ENCODE measurements at places on chromosomes 13 and 19.

DNA sequence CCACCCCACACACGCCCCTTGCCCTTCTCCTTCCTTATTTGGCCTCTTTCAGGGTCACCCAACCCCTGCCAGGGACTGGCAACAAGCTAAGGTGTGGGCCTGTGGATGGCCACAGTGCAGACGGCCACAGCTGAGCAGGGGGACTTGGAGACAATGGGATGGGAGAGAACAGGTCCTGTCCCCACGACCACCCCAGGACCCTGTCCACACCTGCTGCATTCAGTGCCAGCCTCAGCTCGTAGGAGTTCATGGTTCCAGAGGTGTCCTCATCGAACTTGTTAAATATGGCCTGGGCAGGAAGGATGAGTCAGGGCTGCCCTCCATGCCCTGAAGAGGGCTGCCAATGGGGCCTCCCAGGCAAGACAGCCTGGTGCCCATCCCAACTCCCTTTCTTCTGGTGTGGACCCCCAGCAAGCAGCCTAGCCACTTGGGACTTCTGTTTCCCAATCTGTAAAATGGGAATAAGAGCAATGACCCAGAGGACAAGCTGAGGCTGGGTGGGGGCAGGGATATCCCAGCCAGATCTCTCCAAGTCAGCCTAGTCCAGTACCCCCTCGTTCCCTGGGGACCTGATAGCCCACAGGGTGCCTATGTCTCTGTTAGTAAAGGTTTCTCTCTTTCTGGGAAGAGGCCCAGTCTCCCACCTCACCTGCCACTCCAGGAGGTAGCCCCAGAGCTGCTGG lies 10.6 kb downstream of the CAPN12 start:
- no peak overlapping the region for H3K4me3 ChIP-seq
- peaks cover 8% of the 10 kb centered on the region for H3K4me1 ChIP-seq
- no peak for DNase-seq
- no peaks in the 10 kb centered on the region for H3K36me3 ChIP-seq

GRCh38 chr13:28744656-28745055 lies 25.9 kb upstream of the SLC46A3 start:
- DNase-seq, result no peak
- no peaks in the 10 kb centered on the region for H3K36me3 ChIP-seq
- H3K27me3 ChIP-seq, result no peaks in the 10 kb centered on the region
- H3K4me3 ChIP-seq, result no peak overlapping the region
- H3K27ac ChIP-seq, result no peak overlapping the region

- no peaks in the 10 kb centered on the region for H3K36me3 ChIP-seq
- H3K27me3 ChIP-seq, result no peaks in the 10 kb centered on the region
- H3K4me1 ChIP-seq, result no peaks in the 10 kb centered on the region
- H3K4me3 ChIP-seq, result no peak overlapping the region
- peak; percentile 34 for DNase-seq
These were observed 67.3 kb downstream of the ATP11A start for GRCh38 chr13:112756967-112757758.

GRCh38 chr19:54373781-54374631 lies 9.3 kb upstream of the LAIR1 start:
- H3K27me3 ChIP-seq, result no peaks in the 10 kb centered on the region
- no peak for DNase-seq
- no peaks in the 10 kb centered on the region for H3K36me3 ChIP-seq
- H3K27ac ChIP-seq, result no peak overlapping the region
- no peak overlapping the region for H3K4me3 ChIP-seq
- no peaks in the 10 kb centered on the region for H3K4me1 ChIP-seq

DNA sequence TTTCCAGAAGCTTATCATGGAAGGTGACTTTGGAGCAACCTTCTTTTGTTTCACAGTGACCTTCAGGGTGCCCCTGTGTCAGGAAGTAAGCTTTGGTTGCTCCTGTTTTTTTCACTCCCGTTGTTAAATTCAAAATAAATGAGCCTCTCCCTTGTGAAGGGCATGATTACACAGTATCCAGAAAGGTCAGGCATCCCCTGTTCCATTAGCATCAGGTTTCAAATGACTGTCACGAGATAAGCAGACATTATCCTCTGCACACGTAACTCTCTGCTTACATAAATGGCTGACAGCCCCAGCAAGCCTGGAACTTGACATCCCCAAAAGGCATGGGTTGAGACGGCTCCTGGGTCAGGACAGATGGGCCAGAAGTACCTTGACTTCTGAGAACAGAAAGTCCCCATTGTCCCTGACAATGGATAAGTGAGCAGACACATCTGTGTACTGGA lies 52.0 kb downstream of the RAB20 start:
- no peak overlapping the region for H3K27ac ChIP-seq
- peaks cover 18% of the 10 kb centered on the region for H3K4me1 ChIP-seq
- DNase-seq, result no peak

GRCh38 chr19:39407660-39408391 lies 1.2 kb downstream of the ZFP36 start:
- peaks cover 28% of the 10 kb centered on the region for H3K4me1 ChIP-seq
- peaks cover 17% of the 10 kb centered on the region for H3K36me3 ChIP-seq
- peak; percentile 51 for DNase-seq
- H3K4me3 ChIP-seq, result peak overlapping the region; percentile 97
- H3K27ac ChIP-seq, result peak overlapping the region; percentile 96

- peak overlapping the region; percentile 9 for H3K27ac ChIP-seq
- DNase-seq, result no peak
- H3K27me3 ChIP-seq, result no peaks in the 10 kb centered on the region
- peaks cover 19% of the 10 kb centered on the region for H3K4me1 ChIP-seq
- H3K4me3 ChIP-seq, result no peak overlapping the region
- no peaks in the 10 kb centered on the region for H3K36me3 ChIP-seq
These were observed 21.7 kb upstream of the FBXL3 start for GRCh38 chr13:77048681-77049080.

DNA sequence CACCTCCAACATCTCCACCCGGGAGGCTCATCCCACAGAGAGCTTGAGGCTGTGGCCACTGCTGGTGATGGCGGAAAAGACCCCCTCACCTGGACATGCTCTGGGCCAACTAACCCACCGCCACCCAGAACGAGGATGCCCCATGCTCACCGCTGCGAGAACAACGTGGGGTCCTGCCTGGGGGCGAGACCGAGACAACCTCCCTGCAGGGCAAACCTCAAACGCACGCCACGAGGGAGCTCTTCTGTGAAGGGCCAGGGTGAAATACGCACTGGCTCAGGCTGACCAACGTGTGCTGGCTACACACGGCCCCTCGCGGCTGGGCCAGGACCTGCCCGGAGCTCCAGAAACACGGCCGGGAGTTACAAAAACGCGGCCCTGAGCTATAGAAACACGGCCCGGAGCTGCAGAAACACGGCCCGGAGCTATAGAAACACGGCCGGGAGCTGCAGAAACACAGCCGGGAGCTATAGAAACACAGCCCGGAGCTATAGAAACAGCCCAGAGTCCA lies 19.0 kb upstream of the PLPP2 start:
- peak overlapping the region; percentile 57 for H3K4me3 ChIP-seq
- no peaks in the 10 kb centered on the region for H3K4me1 ChIP-seq
- peaks cover 71% of the 10 kb centered on the region for H3K36me3 ChIP-seq
- H3K27me3 ChIP-seq, result no peaks in the 10 kb centered on the region
- H3K27ac ChIP-seq, result no peak overlapping the region

DNA sequence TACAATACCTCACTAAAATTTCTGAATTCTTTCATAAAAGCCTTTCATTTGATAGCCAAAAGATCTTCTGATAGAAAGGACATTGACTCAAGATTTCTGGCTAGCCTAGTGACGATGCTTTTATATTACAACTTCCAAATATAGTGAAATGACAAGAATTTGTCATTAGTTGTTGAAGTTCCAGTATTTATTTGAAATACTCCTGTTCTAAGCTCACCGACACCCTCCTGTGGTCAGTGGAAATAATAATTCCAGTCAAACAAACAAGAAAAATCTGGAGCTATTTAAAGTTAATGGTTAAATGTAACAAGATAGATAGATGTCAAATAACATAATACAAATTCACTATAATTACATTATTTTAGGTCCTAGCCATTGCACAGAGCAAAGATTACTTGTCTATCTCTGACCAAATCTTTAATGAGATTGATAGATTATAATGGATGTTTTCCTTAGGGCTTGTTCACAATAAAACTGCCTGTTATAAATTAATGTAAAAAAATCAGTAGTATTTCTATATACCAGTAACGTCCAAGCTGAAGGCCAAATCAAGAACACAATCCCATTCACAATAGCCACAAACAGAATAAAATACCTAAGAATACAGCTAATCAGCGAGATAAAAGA lies 195.5 kb downstream of the RGCC start:
- no peak overlapping the region for H3K4me3 ChIP-seq
- H3K27me3 ChIP-seq, result no peaks in the 10 kb centered on the region
- DNase-seq, result no peak
- no peak overlapping the region for H3K27ac ChIP-seq
- no peaks in the 10 kb centered on the region for H3K36me3 ChIP-seq

GRCh38 chr19:51751655-51752054 lies at the start of gene FPR1:
FPR1 (minus strand) TSS chr19:51751878; CDS start chr19:51746994, 4,884 bp downstream.
- H3K27me3 ChIP-seq, result no peaks in the 10 kb centered on the region
- no peak for DNase-seq
- H3K27ac ChIP-seq, result no peak within 1 kb of the TSS

- H3K4me1 ChIP-seq, result no peaks in the 10 kb centered on the region
- no peak overlapping the region for H3K27ac ChIP-seq
- peak overlapping the region; percentile 69 for H3K4me3 ChIP-seq
- DNase-seq, result no peak
- peaks cover 26% of the 10 kb centered on the region for H3K27me3 ChIP-seq
These were observed 1.4 kb downstream of the FBXO27 start for GRCh38 chr19:39030854-39031367.

GRCh38 chr13:36131931-36132297 lies 732 bp upstream of the DCLK1 start:
- H3K27me3 ChIP-seq, result peaks cover 5% of the 10 kb centered on the region
- peak overlapping the region; percentile 60 for H3K4me3 ChIP-seq
- peak; percentile 87 for DNase-seq
- no peaks in the 10 kb centered on the region for H3K4me1 ChIP-seq
- H3K27ac ChIP-seq, result no peak overlapping the region

DNA sequence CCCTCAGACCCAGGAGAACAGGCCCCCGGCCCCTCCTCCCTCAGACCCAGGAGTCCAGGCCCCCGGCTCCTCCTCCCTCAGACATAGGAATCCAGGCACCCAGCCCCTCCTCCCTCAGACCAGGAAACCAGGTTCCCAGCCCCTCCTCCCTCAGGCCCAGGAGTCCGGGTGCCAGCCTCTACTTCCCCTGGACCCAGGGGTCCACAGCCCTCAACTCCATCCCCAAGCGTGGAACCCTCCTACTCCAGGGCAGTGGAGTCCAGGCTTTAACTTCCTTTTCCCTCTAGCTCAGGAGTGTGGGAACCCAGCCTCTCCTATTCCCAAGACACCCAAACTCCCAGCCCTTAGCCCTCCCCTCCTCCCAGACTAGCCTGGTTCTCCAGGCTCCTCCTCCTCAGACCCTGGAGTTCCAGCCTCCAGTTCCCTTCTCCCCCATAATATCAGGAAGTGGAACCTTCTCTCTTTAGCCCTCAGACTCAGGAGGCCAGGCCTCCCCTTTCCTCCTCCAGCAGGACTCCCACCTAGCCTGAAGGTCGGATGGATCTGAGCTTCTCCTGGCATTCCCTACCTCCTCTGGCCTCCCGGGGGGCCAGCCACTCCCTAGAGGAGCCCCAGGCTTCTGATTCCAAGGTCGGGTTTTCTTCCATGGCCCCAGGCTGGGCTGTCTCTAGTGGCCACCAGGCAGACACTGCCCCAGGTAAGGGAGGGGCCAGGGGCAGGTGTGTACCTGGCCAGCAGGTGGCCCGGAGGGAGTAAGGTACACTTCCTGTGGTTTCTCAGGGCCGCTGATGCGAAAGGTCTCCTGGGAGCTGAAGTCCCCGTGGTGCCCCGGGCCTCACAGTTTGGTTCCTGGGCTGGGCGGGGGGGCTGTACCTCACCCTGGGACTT lies at the start of gene TMC4:
TMC4 (minus strand) TSS at position 690 of the 888 bp plus-strand sequence; CDS start at position 647, 43 bp downstream.
- H3K4me3 ChIP-seq, result peak within 1 kb of the TSS; percentile 29
- H3K4me1 ChIP-seq, result no peaks in the 10 kb centered on the region
- H3K27ac ChIP-seq, result no peak within 1 kb of the TSS
- no peaks in the 10 kb centered on the region for H3K36me3 ChIP-seq

GRCh38 chr19:41206926-41207750 lies 11.9 kb upstream of the AXL start:
- H3K4me1 ChIP-seq, result no peaks in the 10 kb centered on the region
- H3K4me3 ChIP-seq, result peak overlapping the region; percentile 11
- DNase-seq, result peak; percentile 83
- no peaks in the 10 kb centered on the region for H3K36me3 ChIP-seq
- peak overlapping the region; percentile 23 for H3K27ac ChIP-seq

GRCh38 chr19:5093948-5094718 lies 125.2 kb downstream of the KDM4B start:
- H3K4me3 ChIP-seq, result no peak overlapping the region
- H3K36me3 ChIP-seq, result peaks cover 1% of the 10 kb centered on the region
- H3K27ac ChIP-seq, result no peak overlapping the region
- peaks cover 34% of the 10 kb centered on the region for H3K4me1 ChIP-seq

DNA sequence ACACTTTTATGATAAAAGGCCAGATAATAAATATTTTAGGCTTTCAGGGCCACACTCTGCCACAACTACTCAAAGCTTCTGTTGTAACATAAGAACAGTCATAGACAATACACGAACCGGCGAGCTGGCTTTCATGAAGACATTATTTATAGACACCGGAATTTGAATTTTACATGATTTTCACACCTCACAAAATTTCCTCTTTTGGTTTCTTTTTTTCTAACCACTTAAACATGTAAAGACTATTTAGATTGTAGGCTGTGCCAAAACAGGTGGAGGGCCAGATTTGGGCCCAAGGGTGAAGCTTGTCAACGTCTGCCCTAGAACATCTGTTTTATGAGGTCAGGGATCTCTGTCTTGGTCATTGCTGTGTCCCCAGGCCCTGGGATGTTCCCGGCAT lies 29.7 kb upstream of the FXYD3 start:
- no peak overlapping the region for H3K27ac ChIP-seq
- H3K27me3 ChIP-seq, result no peaks in the 10 kb centered on the region
- peaks cover 2% of the 10 kb centered on the region for H3K4me1 ChIP-seq
- no peak overlapping the region for H3K4me3 ChIP-seq
- no peaks in the 10 kb centered on the region for H3K36me3 ChIP-seq

DNA sequence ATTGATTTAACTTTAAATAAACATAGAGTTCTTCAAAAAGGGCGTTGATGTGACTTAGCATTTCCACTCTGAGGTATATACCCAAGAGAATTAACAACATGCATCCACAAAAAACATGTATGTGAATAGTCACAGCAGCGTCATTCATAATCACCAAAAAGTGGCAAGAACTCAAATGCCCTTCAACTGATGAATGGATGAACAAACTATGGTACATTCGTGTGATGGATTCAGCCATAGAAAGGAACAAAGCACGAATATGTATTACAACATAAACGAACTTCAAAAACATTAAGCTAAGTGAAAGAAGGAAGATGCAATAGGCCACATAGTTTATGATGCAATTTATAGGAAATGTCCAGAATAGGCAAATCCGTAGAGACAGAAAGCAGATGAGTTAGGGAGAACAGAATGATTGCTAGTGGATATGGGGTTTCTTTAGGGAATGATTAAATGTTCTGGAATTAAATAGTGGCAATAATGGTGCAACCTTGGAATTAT lies 72.3 kb upstream of the UQCRFS1 start:
- H3K27me3 ChIP-seq, result no peaks in the 10 kb centered on the region
- H3K4me1 ChIP-seq, result no peaks in the 10 kb centered on the region
- H3K4me3 ChIP-seq, result no peak overlapping the region
- no peak for DNase-seq
- no peaks in the 10 kb centered on the region for H3K36me3 ChIP-seq

- no peaks in the 10 kb centered on the region for H3K36me3 ChIP-seq
- H3K27ac ChIP-seq, result peak overlapping the region; percentile 30
- H3K4me1 ChIP-seq, result peaks cover 28% of the 10 kb centered on the region
These were observed 5.0 kb downstream of the RNF113B start for GRCh38 chr13:98171900-98172589.

All from psoas muscle (tissue), 8 donors.